Fibroblast of lung (primary cell): ENCODE measurements at places on chromosomes 7 and 10.

- H3K4me1 ChIP-seq: peaks cover 13% of the 10 kb centered on the region
- no peaks in the 10 kb centered on the region for H3K36me3 ChIP-seq
- peak; percentile 88 for DNase-seq
- H3K4me3 ChIP-seq: no peak overlapping the region
- peak overlapping the region; percentile 73 for H3K27ac ChIP-seq
Observed at GRCh38 chr10:114684822-114685209, 26.7 kb upstream of the ABLIM1 start.

DNA sequence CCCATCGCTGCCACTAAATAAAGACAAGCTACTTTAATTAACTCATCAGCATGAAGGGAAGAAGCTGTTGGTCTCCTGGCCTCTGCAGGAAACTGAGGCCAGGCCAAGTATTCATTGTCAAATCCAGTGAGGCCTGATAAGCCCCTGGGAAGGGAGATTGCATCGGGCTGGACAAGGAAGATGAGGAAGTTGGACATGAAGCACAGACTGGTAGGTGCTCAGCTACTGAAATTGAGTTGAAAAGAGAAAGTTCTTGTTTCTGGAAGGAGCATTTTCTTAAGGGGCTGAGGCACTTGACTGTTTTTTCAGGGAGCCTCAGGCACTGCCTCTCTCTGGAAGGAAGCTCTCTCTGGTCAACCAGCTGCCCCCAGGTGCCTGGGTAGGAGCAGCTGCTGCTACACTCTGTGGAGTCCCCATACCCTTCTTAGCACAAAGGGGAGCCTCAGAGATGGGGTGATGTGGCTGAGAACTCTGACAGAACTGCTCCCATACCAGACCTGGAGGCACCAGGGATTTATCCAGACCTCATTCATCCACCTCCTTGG, 90.3 kb upstream of the IKZF1 start:
- H3K36me3 ChIP-seq: no peaks in the 10 kb centered on the region
- no peak overlapping the region for H3K27ac ChIP-seq
- no peaks in the 10 kb centered on the region for H3K27me3 ChIP-seq

DNA sequence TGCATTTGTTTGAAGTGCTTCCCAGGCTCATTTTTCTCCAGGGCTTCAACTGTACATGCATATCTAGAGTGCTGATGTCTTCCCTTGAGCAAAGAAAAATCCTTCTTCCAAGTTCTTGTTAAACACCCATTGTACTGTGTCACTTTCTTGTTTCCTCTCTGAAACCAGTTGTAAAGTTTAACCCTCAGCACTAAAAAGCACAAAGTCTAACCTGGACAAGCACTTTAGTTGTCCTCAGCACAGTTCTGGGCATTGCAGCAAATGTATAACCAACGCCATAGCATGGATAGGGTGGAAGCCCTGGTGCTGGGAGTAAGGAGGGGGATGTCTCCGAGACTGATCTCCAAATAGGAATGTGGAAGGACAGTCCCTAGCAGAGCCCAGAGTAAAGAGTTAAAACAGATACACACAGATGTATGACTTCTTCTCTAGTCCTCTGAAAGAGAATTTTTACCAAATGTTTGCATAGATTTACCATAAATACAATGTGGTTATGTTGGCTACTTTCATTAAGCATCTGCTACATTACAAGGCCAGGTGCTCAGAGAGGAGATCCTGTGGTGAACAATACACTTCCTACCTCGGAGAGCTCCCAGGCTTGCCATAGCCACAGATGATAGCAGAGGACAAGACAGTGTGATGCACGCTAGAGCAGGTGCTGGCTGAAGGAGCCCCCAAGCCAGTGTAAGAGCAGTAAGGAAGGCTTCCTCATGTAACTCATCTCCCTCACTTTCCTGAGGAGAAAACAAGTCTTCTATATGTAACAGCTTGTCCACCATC, 57.0 kb downstream of the DNAJC12 start:
- no peaks in the 10 kb centered on the region for H3K36me3 ChIP-seq
- no peak for DNase-seq
- H3K4me3 ChIP-seq: no peak overlapping the region
- no peaks in the 10 kb centered on the region for H3K27me3 ChIP-seq
- H3K4me1 ChIP-seq: no peaks in the 10 kb centered on the region

- no peaks in the 10 kb centered on the region for H3K36me3 ChIP-seq
- no peaks in the 10 kb centered on the region for H3K27me3 ChIP-seq
- no peak overlapping the region for H3K27ac ChIP-seq
- peaks cover 3% of the 10 kb centered on the region for H3K4me1 ChIP-seq
- H3K4me3 ChIP-seq: no peak overlapping the region
Observed at GRCh38 chr10:110571093-110571743, 3.7 kb downstream of the SMC3 start.
